ENCODE measurements at places on chromosomes 3 and 15.

- DNase-seq, result no peak
Measured at GRCh38 chr3:187223799-187224198, 26.5 kb downstream of the RTP1 start.

DNA sequence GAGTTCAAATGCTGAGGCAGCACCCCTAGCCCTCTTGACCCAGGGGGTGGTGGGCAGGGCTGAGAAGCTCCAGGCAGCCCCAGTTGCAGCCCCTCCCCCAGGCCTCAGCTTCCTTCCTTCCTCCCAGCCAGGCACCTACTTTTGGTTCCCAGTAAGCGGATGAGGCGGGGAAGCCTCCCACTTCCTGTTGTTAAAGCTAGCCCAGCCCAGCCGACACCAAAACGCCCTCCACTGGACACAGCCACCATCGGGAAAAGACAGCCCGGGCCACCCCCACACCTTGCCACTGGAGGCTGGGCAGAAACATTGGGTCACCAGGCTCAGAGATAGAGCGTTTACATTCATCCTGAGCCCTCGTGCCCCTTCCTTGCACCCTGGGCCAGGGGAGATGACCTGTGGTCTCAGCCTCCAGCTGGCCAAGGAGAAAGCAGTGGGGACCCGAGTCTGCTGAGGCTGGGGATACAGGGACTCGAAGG, 3.5 kb downstream of the DUSP7 start:
- no peak for DNase-seq

DNA sequence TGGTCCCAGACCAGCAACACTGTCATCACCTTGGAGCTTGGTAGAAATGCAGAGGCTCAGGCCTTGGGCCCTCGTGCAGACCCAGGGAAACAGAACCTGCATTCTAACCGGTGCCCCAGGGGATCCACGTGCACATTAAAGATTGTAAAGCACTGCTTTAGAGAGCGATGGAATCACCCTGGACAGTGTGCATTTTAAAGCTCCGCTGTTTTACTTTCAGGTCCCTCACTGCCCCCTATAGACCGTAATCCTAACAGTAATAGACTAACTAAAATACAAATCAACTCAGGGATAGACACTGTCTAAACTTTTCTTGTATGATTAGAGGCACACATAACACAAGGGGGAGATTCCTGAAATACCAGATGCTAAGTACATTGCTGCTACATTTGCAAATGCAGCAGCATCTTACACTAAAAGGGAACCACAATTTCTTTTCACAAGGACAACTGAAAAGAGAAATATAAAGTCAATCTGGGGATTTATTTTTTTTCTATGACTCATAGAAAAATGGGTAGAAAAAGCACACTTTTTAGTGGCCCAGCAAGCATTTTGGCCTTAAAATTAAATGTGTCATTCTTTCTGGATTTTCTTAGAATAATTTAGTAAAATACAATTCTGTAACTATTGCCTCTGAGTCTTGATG, 10.5 kb upstream of the SH3GL3 start:
- no peak for DNase-seq

DNA sequence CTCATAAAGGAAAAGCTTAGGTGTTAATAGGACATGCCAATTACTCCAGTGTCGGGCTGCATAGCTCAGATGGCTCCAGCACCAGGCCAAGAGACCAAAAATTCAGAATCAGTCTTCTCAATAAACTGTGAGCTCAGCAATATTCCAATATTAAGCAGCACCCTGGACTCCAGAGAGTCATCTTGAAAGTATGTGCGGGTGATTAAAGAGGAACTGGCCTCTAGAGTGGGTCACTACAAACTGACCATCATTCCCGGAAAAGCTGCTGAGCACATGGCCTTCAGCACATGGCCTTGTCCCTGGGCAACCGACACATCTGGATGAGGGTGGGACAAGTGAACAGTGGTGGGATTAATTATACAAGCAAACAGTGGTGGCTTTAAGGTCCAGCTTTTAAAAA, 59.0 kb downstream of the MAGI1 start:
- DNase-seq, result no peak

GRCh38 chr3:116097226-116097625, 348.1 kb downstream of the LSAMP start:
- DNase-seq, result no peak

DNA sequence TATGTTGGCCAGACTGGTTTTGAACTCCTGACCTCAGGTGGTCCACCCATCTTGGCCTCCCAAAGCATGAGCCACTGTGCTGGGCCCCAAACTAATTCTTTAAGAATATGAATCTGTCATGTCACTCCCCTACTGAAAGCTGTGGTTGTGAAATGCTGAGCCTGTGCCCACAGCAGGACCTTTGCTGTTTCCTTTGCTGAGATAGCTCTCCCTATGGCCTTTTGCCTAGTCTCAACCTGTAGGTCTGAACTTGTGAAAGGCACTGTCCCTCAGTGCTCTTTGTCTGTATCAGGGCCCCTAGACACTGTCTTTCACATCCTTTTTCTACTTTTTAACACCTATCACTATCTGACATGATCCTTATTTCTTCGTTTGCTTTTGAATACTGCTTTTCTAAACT, 62.7 kb upstream of the CCR4 start:
- DNase-seq, result peak; percentile 36

DNA sequence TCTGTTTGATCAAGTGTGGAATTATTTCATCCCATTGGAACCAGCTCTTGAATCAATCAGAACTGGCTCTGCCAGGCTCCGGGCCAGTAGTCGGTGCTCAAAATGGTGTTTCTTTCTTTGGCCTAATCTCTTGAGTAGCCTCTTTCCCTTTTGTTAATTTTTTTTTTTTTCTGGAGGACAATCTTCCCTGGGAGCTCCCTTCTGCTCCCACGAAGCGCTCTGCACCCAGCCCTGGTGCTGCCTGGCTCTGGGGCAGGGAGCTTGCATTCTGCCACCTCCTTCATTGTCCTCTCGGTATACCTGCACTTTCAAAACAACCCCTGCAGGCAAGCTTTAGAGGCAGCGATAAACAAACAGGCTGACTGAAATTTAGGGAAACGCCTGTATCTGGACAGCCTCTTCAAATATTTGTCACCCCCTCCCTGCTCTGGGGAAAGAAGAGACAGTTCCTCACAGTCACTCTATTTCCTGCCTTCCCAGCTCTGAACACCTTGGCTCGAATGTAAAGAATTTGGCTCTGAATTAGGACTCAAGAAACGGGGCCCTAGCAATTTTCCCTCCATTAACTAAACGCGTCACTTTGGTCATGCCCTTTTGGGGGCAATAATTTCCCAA, 1.1 kb upstream of the THSD4 start:
- DNase-seq, result no peak

DNA sequence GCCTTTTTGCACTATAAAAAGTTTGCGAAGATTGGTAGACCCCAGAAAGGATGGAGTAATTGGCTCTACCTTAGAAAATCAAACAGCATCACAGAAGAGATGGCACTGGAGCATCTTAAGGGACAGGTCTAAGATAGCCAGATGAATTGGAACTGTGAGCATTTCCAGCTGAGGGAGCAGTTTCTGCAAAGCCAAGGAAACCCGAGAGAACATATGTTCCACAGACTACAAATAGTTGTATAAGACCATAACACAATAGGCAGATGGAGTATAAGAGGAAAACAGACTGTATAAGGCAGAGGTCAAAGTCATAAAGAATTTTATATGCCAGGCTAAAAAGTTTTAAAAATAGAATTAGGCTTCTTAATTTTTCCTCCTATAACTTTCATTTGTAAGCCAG, 46.0 kb downstream of the TSC22D2 start:
- no peak for DNase-seq

- no peak for DNase-seq
Measured at GRCh38 chr3:12886106-12886679, 44.8 kb upstream of the RPL32 start.

- no peak for DNase-seq
Measured at GRCh38 chr15:75203017-75203907, 1.6 kb downstream of the C15orf39 start.

- DNase-seq, result no peak
Measured at GRCh38 chr15:38072348-38073177, 138.1 kb downstream of the TMCO5A start.

GRCh38 chr3:2714834-2715233, 395.3 kb downstream of the IL5RA start:
- DNase-seq, result no peak

DNA sequence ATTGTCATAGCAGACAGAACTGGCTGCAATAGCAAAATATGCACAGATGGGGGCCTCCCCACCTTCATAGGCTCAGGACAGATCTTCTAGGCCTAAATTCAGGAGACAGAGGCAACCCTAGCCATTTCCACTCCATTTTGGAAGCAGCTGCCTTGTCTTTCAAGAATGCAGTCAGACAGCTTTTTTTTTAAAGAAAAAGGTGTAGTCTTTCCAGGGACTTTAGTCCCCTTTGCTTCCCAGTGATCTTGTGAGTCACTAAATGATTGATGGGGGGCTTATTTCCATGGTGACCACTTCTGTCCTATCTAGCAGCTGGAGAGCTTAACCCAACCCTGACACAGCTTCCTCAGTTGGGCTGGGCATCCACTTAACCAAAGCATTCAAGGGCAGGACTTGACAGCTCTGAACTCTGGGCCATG, 165.9 kb downstream of the TPRG1 start:
- DNase-seq, result no peak

GRCh38 chr15:71739355-71739754, 71.0 kb upstream of the NR2E3 start:
- no peak for DNase-seq

DNA sequence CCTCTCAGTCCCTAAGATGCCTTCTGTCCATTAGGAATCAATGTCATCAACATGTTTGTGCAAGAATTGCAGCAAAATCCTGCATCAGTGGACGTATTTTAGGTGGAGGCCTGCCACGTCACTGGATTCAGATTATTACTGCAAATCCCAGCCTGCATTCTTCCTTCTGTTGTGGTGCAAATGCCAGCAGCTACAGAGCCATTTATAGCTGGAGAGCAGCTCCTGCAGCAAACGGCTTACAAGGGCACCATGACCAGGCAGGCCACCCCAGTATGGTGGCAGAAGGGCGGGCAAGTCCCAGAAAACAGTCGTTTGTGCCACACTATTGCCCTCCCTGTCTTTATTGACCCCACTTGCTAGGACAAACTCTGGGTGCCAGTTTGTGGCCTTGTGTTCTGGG, 74.7 kb downstream of the SNRK start:
- DNase-seq, result no peak

DNA sequence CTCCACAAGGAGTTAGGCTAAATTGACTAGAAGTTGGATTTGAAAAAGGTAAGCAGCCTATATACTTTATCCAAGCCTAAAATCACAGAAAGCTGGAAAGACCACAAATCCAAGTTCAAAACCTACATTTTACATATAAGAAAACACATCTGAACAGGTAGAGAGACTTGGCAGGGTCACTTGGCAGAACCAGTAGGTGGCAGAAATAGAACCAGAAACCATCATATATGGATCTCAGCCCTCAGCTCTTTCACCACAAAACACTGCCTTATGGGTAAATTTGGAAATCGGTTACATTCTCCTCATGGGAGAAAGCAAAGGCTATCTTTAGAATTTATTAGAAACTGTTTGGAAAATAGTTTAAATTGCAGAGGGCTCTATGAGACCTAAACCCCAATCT, 44.2 kb downstream of the MKRN2 start:
- DNase-seq, result no peak

DNA sequence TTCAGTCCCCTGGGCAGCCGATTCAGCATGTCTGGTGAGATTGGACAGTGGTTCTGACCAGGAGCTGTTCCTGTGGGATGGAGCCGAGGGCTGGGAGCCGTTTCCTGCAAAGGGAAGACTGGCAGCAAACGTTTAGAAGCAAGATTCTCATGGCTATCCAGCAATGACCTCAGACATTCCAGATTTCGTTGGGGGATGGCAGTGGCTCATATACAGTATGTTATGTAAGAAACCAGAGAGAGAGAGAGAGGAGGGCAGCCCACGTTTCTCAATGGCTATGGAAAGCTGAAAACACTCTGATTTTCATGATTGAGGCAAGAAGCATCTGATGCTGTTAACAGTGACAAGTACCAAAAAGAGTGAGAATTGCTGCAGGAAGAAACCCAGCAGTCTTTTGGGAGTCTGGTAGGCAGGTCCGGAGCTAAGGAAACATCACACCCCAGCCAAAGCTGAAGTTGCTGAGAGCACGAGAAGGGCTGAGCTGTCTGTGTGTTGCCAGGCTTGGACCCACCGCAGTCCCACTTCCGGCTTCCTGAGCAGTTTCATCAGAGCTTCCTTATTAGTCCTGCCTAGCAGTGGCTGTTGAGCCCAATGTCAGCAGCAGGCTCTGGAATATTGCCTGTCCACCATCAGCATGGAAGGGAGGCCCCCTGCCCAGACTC, 25.6 kb upstream of the VPS8 start:
- DNase-seq, result no peak

DNA sequence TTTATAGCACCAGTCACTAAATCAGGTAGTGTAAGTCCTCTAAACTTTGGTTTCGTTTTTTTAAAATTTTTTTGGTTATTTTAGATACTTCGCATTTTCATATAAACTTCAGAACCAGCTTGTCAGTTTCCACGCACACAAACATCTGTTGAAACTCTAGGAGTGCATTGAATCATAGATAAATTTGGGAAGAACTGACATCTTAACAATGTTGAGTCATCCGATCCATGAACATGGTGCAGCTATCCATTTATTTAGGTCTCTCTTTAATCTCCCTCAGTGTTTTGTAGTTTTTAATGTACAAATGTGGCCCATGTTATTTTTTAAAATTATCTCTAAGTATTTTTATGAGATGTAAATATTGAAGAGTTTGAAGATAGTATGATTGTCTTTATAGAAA, 17.7 kb downstream of the TICRR start:
- no peak for DNase-seq
